Ascending aorta (tissue), 2 donors: ENCODE measurements at places on chromosomes 3 and 15.

DNA sequence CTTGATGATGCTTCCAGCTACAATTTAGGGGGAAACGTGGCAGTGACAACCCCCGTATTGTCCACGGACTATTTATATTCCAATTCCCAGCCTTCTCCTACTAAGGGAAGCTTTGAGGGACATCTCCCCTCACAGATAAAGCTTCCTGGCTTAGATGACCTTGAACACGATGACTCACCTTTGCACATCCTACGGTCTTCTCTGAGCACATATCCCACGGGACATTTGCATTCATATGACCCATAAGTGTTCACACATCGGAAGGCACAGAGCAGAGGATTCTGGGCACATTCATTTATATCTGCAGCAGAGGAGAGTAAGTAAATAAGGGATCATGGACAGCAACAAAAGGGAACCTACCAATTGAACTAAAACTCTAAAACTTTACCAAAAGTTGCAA, 101.5 kb downstream of the DUT start:
- no peak for DNase-seq

DNA sequence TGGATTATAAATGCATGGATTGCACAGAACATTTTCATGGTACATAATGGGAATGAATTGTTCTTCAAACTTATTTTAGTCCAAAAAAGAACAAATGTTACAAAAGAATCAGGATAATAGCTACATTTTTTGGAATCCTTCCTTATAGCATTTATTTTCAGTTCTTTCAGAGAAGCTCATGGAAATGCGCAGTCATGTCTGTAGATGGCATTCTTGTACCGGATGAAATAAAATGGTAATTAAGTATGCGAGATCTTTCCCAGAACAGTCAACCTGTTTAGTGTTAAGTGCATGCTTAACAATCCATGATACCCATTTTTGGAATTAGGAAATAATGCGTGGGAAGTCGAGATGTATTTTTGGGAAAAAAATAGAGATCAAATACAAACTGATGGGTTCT, 38.2 kb upstream of the GOLGA8B start:
- no peak for DNase-seq

- no peak for DNase-seq
Observed at GRCh38 chr15:65926899-65927298, 57.6 kb downstream of the RAB11A start.

DNA sequence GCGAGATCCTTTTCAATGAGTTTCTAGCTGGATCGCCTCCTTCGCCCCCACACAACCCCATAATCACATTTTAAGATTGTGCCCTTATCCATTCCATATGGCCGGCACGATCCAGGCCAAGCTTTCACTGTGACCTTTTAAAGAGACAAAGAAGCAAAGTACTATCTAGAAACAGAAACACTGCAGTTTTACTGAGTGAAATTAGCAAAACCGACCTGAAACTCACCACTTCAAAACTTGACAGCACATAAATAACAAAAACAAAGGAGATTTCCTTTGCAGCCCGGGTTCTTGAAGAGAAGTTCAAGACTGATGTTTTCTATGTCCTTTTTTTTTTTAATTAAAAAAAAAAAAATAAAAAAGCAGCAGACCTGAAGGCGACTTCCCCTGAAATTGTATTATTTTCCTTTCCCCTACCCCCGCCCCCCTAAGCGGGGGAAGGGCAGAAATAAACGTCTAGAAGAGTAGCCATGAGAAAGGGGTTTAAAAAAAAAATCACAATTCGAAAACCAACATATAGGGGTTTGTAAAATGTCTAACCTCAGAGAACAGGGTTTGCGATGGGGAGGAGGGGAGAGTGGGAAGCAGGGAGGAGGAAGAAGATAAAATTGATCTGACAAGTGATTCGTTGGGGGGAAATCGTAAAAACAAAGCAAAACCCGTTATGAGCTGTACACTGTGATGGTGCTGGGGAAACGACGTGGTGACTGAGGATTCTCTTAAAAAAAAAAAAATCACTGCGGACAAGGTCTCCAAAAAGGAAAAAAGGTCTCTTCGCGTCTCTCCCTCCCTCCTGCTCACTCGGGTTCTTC, 1.5 kb downstream of the SATB1 start:
- no peak for DNase-seq

GRCh38 chr3:37859908-37860199, 1.8 kb upstream of the CTDSPL start:
- no peak for DNase-seq

GRCh38 chr15:69893863-69894262, 203.9 kb downstream of the TLE3 start:
- no peak for DNase-seq
